ENCODE measurements at places on chromosomes 13 and 19.

- DNase-seq = peak; percentile 67
Measured at GRCh38 chr19:45059258-45059965, 16.9 kb downstream of the ZNF296 start.

DNA sequence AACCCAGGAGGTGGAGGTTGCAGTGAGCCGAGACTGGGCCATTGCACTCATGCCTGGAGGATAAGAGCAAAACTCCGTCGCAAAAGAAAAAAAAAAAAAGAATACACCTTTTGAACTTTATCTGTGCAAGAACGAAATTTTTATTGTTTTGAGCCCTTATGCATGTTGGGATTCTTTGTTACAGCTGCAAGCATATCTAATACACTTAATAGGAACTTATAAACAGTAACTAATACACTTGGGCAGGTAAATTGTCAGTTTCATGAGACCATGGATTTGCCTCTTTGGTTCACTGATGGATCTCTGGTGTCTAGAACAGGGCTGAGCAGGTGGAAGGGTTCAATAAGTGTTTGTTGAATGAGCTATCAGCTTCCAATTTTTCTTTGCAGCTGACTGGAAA, 108.1 kb downstream of the CACNA1A start:
- DNase-seq = no peak

DNA sequence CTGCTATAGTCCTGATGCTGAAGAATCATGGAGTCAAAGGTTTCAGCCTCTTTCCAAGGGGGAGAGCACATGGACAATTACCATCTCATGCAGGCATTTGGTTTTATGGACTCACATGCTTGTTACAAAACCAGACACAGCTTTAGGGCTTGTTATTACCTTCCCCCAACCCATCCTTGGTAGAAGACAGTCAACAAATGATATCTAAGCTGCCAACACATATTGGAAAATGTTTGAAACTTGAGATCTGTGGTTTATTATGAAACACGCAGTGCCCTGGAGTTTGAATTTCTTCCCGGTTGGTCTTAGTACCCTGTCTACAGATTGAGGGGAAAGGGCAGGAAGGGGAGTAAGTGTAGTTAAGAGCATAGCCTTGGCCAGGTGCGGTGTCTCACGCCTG, 12.5 kb upstream of the CYP2A6 start:
- DNase-seq = no peak

- no peak for DNase-seq
Measured at GRCh38 chr19:2329149-2329478, 630 bp downstream of the SPPL2B start.

GRCh38 chr19:16594131-16594586, 21.9 kb upstream of the SLC35E1 start:
- DNase-seq = no peak

DNA sequence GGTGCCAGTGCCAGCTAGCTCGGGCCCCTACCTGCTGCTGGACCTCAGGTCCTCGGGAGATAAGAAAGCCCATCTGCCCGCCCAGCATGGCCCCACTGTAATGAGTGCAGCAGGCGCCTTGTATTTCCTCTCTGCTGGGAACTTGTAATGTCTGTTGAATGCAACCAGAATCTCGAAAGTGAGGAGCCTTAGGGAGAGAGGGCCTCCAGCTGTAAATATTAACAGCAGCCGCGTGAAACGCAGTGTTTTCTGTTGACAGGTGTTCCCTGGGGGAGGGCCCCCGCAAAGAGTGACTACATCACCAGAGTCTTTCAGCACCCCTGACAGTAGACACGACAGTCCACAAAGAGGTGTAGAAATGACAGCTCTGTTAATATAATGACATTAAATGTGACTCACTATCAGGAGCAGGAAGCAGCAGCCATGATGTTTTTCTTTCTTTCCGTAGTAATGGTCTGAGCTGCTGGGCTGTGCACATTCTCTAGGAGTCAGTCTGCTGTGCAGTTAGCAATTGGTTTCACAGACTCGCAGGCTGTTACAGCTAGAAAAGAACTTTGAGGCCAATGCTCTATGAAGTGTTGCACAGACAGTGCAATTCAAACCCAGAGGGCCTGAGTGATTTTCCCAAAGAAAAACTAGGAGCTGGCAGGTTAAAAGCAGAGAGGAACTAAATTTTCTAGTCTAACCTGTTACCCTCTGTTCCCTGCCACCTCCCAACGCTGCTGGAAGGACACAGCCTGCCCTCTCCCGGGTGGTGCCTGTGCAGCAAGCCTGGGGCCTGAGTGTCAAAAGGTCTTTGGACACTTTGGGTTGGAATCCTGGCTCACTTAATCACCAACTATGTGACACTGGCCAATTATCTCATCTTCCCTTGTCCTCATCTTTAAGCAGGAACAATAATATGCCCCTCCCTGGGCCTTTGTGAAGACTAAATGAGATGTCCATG, 58.6 kb upstream of the WASF3 start:
- no peak for DNase-seq

DNA sequence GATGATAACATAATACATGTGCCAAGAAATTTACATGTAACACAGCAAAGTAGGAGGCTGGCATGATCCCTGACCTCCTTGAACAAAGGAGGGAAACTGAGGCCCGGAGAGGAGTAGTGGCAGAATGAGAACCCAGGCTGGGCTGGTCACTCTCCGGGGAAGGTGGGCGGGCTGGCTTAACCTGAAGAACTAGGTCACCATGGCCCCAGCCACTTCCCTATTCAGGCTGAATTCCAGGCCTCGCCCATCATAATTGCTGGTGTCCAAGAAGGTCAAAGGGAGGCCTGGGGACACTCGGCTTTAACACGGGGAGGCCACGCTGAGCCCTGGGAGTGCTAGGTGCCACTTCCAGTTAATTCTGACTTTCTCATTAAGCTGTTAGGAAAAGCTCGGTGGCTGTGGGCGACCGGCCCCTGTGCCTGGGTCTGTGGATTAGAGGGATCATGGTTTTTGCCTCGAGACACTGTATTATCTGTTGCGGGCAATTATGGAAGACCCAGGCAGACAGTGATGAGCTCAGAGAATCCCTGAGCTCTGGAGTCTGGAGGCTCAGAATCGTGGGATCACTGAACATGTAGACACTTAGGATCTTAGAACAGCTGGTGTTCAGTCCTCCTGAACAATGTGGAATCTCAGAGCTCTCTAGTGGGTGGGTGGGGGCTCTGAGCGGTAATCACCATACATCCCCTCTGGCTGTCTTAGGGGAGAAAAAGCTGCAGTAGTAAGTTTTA, 5.0 kb upstream of the TINCR start:
- DNase-seq = no peak

DNA sequence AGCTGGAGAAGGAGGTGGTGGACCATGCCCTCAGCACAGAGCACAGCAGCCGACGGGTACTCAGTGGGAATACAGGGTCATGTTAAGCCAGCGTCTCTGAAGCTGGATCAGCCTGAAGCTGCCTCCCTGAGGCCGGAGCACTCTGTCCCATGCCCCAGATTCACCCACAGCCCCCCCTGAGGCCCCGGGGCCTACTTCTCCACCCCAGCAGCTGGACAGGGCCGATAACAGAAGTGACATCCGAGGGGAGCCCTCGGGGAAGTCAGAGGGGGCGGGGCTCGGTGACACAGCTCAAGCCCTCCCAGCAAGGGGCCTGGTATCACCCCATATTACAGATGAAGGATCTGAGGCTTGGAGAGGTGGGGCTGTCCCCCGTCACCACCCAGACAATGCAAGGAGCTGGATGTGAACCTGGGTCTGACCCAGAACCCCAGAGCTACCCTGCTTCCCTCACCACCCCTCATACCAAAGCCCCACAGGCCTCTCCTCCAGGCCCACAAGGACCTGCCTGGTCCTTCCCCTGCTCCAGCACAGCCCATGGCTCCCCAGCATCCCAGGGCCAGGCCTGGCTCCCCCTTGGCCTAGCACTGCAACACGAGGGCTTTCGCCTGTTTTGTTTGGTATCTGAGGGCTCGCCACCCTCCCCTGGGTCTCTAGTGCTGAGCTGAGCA, 5.7 kb downstream of the R3HDM4 start:
- DNase-seq = no peak

DNA sequence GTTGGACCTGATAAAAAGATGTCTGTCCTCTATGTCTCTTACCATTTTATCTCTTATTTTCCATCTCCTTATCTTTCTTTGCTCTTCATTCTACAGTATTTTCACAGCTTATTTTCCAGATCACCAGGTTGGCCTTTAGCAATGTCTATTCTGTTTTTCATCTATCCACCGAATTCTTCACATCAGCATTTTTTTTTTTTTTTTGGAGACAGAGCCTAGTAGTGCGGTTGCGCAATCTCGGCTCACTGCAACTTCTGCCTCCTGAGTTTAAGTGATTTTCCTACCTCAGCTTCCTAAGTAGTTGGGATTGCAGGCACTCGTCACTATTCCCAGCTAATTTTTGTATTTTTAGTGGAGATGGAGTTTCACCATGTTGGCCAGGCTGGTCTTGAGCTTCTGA, 49.0 kb downstream of the DNAJC15 start:
- no peak for DNase-seq
